ENCODE measurements at places on chromosomes 16 and 17. TPM values are rescaled to one million over a fixed set of nuclear protein-coding genes. Genes with fewer than 3 reads are reported as not detected.

DNA sequence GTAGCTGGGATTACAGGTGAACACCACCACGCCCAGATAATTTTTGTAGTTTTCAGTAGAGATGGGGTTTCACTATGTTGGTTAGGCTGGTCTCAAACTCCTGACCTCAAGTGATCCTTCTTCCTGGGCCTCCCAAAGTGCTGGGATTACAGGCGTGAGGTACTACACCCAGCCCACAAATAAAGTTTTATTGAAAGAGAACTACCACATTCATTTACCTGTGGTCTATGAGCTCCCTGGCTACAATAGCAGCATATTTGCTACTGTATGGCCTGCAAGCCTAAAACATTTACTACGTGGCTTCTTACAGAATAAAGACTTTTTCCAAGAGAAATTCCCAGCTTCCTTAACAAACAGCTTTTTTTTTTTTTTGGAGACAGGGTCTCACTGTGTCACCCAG, 3.4 kb downstream of the METTL9 start:
- DNase-seq, result no peak

- DNase-seq, result no peak
Measured at GRCh38 chr16:54176376-54176901, 110.1 kb downstream of the IRX3 start.

DNA sequence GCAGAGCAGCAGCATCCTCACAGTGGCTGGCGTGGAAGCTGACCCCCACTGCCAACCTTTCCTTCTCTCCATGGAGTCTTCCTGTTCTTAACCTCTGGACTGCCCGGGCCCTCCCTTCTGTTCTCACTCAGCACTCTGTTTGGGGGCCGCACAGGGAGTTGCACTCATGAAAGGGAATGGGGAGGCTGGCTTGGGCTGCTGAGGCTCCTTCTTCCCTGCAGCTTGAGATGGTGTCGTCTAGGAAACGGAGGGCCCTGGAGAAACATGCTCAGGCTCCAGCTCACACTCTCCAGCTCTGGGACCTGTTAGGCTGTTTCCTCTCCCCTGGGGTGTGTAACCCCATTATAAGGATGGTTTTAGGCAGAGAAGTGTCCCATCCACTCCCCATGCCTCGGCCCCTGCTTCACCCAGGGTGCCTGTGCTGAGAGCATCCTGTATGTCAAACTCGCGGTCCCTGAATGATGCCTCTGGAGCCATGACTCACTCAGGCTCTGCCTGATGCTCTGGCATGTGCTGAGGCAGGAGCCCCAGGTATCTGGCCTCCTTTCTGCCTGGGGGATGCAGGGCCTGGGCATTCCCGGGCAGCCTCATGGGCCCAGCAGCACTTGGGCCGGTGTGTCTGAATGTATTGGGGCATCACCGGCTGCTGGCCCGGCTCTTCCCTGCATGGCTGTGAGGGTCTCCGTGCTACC, 18.9 kb downstream of the TMEM94 start:
- DNase-seq, result no peak

- DNase-seq, result no peak
Measured at GRCh38 chr17:57871155-57871554, 21.3 kb upstream of the MRPS23 start.

- DNase-seq, result no peak
Measured at GRCh38 chr16:68286153-68287074, 22.1 kb downstream of the SLC7A6 start.

- no peak for DNase-seq
Measured at GRCh38 chr17:28684963-28685362, 23.0 kb downstream of the SUPT6H start.

- no peak for DNase-seq
Measured at GRCh38 chr16:74729783-74730683, 29.4 kb upstream of the MLKL start.

NOG gene
- total RNA-seq, result 0.65 TPM

DBNDD1 gene
- total RNA-seq, result 6.3 TPM

STX1B gene
- total RNA-seq, result 0.48 TPM

All from Right ventricle myocardium superior (tissue), 1 donor.